ENCODE measurements at places on chromosomes 1 and 21.
A peak's percentile ranks its signal among the peaks of the same experiment; 100 is the strongest.

DNA sequence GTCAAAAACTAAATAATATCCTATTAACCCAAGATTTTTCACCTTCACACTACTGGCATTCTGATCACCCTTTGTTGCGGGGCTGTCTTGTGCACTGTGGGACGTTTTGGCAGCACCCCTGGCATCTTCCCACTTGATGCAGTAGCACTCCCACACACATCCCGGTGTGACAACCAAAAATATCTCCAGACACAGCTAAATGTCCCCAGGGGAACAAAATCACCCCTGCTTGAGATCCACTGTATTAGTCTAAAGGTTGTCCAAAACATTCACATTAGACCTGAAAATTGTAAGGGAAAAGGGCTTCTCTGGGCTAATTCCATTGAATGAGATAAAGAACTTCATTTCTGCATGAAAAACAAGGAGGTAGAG lies 37.8 kb downstream of the PLEKHO1 start:
- ATAC-seq: no peak

- ATAC-seq: no peak
These were observed 4.9 kb upstream of the TMEM61 start for GRCh38 chr1:54975356-54976108.

DNA sequence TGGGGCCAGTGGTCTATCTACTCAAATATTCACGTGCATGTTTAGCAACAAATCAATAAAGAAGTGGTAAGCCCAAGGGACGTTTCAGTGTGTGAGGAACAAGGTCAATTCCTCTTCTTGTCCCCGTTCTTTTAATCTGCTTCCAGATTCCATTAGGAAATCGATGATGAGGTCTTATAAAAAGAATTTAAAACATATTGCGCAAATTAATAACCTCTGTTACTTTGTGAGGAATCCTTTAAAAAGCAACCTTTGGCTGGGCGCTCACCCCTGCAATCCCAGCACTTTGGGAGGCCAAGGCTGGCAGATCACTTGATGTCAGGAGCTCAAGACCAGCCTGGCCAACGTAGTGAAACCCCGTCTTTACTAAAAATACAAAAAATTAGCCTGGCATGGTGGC lies 113.0 kb upstream of the TMPRSS2 start:
- peak; percentile 35 for ATAC-seq

DNA sequence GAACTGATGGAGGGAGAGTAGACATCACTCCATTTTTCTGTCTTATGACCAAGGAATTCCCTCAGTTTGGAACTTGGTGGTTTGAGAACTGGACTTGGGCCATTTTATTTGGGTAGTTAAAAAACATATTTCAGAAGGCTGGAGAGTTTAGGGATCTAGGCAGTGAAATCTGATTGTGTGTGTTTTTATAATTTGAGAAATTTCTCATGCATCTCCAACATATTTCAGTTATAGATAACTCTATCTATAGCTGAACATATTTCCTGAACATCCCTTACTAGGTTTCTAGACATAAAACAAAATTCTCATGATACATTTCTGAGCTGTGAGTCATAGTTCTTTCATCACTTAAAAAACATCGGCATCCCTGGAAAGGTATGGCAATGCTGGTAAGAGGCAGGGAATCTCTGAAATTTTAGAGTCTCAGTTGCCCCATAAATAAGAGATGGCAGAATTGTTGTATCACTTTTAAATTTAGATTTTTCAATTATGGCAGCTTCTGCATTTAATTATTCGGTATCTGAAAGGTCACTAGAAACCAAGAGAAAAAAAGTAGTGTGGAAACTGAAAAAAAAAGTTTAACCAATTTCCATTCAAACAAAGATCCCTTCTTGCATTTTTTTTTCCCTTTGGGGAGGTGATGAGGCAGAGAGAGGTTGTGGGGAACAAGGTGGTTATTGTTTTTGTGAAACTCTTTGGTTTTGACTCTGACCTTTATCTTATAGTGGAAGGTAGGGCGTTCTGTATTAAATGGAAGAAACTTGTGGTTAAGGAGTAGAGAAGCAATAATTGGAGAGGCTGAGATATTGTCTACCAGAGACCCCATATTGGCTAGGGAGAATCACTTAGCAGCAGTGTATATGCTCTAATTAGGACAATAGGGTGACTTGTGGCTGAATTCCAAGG lies 102.9 kb downstream of the FASLG start:
- ATAC-seq: no peak

DNA sequence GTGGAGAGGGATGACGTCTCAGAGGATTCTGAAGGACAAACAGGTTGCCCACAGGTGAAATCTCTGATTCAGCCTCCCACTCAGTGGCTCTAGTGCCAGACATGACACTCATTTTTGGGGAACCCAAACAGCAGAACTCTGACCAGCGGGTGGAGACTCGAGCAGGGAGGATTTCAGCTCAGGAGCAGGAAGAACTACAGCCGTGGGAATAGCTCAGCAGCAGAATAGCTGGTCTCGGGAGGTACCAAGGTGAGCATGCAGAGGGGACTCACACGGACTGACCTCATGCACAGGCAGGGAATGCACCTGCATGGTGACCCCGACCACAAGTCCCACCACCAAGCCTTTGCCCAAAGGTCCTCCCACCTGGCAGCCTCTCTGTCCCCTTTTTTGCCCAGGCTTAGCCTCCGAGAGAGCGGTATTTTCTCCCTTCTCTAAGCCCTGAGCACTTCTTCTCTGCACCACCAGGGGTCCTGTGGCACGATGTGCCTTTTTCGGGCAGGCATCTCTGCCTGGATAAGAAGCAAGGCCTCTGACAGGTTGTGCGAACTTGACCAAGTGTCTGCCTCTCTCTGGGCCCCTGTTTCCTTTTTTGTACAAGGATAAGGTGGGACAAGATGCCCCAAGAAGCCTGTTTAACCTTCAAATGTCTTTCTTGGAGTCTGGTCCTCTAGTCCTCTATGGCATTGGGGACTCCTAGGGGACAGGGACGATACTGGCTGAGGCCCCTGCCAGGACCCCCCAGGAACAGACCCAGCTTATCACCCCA lies 8.8 kb upstream of the FGR start:
- ATAC-seq: peak; percentile 79

DNA sequence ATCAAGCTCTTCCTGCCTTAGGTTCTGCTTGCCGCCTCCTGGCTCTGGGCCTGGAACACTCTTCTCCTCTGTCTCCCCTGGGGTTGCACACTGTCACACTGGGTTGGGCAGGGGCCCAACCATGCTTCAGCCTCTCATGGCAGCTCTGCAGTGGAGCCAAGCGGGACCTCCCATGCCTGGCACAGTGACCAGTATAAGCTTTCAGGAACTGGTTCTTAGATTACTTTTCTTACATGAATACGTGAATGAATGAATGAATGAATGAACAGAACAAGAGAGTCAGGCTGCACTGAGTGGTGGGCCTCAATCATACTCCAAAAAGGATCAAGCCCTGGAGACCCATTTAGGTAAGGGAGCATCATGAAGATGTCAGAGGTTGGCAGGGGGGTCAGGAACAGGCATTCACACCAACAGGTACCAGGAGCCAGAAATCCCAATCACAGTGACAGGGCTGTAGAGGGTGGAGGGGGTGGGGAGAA lies 30.8 kb upstream of the TMEM125 start:
- no peak for ATAC-seq

- ATAC-seq: peak; percentile 48
These were observed 516 bp downstream of the TBX15 start for GRCh38 chr1:118987468-118988185.

DNA sequence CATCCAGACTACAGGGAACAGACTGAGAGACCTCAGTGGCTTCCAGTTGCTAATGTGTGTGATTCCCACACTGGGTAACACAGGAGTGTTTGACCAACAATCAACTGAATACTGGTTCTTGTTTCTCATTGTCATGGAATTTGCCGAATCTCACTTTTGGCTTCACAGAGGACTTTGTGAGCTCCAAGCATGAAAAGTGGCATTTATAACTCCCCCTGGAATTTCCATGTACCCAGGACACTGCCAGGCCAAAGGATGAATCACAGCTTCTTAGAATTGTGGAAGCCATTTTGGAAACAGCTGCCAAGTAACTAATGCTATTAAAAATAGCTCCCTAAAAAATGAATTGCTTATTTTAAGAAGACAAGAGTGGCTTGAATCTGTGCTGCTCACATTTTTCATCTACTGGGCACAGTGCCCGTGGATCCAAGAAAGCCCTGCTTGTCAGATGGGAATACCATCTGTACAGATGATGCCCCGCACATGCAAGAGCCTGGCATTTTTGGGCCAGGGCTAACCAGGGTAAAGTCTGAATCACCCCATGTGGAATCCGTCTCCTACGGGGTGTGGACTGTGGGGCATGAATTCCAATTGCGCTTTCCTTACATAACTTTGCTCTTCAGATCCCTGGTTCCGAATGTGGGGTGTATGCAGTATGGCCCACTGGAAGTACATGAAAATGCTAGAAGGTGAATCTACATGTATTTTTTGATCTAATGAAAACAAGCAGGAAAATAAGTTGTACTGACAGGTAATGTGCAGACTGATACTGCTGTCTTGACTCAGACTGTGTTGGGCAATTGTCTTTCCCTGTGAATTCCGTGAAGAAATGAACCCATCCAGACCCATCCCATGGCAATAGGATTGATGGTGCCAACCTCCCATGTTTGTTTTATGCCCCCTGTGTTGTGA lies 487.3 kb downstream of the SIPA1L2 start:
- peak; percentile 92 for ATAC-seq

GRCh38 chr1:84689514-84690396 lies 506 bp downstream of the SSX2IP start:
- peak; percentile 21 for ATAC-seq

GRCh38 chr1:221797506-221797905 lies 55.6 kb upstream of the DUSP10 start:
- no peak for ATAC-seq

DNA sequence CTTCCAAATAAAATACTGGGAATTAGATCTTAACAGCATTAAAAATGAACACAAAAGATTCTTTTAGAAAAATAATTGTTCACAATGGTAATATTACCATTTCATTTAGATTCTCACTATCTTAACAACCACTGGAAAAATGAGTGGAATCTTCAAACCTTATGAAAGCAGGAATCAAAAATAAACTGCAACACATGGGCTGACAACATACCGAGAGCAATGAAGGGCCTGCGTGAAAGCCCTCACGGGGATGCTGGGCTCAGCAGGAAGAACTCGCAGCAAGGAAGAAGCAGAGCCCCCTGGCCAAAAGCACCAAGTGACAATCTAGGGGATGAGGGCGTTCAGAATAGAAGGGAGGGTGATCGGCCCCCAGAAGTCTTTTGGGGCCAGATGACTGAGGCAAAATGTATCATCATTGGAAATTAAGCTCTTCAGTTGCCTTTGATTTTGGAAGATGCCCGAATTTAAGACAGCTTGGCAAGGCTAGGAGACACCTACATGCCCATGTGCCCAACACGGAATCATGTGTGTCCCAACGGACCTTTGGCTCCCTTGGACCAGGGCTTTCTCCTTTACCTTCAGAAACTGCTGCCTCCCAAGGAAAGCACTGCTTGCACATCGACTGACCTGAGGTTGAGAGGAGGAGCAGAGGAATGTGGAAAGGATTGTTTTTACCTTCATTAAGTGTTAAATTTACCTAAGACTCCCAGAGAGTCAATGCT lies 103.9 kb downstream of the TGFBR3 start:
- ATAC-seq: no peak

DNA sequence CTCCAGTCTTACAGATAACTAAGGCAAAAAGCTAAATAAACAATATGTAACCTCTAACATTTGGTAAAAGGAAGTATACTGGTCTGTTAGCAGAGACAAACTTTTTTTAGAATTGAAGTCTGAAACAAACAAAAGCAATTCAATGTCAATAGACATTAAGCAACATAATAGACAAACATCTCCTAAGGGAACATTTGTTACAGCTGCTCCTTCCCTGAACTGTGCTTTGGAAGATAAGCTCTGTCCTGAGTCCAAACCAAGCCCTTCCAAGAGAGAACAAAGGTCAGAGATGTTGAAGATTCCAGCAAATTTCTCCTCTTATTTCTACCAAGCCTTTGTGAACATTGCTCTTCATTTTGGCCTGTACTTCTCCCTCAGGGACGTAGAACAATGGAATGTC lies 25.3 kb downstream of the FMO2 start:
- peak; percentile 65 for ATAC-seq

GRCh38 chr1:183845681-183846080 lies 40.8 kb downstream of the RGL1 start:
- no peak for ATAC-seq

DNA sequence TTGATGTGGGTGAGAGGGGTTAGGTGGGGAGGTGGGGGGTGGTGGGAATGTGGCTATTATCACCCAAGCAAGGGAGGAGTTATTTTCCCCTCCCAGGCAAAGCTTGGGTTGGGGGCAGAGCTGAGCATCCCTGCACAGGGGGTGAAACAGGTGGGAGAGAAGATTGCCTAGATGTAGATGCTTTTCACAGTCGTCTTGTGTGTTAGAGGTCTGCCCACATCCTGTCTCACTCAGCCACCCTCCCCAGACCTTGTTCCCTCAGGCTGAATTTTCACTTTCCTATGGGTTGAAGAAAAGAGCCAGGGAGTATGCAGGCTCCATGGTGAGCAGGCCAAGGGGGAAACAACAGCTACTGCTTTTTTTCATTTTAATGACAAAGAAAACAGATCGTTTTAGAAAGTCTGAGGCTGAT lies 223.5 kb downstream of the KIF26B start:
- no peak for ATAC-seq

DNA sequence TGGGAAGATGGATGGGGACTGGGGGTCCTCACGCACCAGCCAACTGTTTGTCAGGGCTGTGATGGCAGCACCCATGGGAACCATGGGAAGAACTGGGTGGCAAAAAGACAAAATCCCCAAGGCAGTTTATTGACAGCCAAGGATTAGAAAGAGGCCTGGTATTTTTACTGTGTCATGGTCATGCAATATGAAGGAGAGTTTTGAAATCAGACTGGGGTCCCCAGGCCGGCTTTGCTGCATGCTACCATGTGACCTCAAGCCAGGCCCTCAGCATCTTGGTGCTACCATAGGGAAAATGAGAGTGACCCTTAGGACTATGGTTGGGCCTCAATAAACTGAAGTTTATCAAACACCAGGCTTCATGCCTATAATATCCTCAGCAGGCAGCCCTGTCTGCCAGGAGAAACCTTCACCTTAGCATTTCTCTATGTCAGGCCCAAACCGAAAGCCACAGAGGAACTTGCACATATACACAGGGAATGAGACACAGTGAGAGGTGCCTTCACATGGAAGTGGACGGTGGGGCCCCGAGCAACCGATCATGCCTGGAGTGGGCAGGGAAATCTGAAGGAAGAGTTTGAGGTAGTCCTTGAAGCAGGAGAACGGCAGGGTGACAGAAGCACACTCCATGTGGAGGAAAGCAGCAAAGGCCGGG lies 203.2 kb downstream of the HIVEP3 start:
- ATAC-seq: no peak

Measured in gastroesophageal sphincter (tissue), 4 donors.